ENCODE measurements at places on chromosomes 13 and 19.

DNA sequence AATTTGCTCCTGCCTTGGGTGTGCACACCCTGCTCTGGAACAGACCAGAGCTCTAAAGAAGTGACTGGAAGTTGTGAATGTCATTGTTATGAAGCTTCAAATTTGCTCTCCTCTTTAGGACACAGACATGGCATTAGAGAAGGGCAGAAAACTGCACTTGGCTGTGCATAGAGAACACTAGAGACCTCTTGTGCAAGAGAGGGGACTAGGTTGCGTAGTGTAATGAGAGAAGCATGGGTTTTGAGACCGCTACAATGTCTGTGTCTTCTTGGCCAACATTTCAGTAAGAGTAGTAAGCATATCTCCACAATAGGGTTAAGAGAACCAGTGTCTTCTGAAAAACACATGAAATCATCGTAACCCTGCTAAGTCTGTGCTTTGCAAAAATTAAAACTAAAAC, 423.3 kb downstream of the SPRY2 start:
- no peak for DNase-seq

- DNase-seq, result no peak
Measured at GRCh38 chr19:11377237-11377636, 2.8 kb downstream of the SWSAP1 start.

GRCh38 chr19:20416661-20417060, 148.9 kb downstream of the ZNF737 start:
- no peak for DNase-seq

DNA sequence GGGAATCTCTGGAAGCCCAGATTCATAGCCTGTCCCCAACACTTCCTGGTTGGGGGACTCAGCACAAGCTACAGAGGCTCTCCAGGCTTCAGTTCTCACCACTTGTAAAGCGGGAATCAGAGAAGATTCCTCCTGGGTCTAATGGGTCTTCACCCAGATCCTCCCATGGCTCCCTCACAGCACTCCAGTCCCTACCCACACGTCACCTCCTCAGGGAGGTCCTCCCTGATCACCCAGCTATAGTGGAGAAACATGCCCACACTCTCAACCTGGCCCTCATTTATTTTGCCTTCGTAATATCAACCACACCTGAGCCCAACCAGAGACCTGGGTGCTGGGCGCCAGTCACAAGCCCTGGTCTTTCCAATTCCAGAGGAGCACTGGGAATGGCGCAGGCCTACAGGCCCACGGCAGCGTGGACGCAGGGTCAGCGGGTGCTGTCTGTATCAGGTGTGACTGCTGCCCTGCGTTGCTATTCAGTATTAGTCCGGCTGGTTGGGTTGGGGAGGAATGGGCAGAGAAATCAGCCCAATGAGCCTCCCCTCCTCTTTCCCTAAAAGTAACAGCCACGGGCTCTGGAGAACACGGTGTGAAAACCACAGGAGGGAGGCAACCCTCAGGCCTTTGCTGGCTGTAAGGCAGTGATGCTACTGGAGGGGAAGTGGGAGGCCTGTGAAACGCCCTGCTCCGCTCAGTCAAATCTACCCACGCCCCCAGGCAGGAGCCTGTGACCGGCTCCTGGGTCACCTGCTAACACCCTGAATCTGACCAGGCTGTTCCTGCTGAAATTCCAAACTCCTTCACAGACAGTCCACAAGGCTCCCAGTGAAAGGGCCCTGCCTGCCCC, 5.2 kb downstream of the AKT2 start:
- DNase-seq, result no peak

- DNase-seq, result no peak
Measured at GRCh38 chr19:16614941-16615340, 13.1 kb downstream of the MED26 start.

DNA sequence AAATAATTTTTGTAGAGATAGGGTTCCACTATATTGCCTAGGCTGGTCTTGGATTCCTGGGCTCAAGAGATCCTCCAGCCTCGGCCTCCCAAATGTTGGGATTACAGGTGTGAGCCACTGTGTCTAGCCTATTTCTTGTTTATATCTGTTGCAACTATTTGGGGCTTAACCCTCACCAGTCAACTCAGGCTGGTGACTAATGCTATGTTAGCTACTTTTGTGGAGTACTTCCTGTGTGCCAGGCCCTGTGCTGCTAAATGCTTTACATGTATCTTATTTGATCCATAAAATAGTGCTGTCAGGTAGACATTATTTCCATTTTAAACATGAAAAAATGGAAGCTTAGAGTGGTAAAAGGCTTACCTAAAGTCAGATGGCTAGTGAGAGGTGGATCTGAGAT, 13.8 kb downstream of the CEACAM1 start:
- no peak for DNase-seq

Data from NCI-H1694 treated with DMSO at 0.1 percent for 48 hours (cell line).